ENCODE measurements at places on chromosomes 2 and 18.

- DNase-seq: no peak
Observed at GRCh38 chr2:175871331-175872004, 130.6 kb downstream of the LNPK start.

DNA sequence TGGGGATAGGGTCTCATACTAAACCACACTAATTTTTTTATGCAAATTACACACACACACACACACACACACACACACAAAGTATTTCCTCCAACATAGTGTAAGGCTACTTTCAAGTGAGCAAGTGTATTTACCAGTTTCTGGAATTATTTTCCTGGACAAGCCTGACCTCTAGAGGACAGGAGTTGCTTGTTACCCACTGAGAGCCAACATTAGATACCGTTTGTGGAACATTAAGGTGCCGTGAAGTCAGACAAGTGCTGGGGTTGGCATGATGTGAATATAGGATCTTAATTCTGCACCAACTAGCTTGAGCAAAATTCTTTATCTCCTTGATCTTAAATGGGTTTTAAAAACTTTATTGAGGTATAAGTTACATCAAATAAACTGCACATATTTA, 39.3 kb upstream of the SERPINB2 start:
- no peak for DNase-seq

GRCh38 chr2:40160751-40161218, 291.1 kb downstream of the SLC8A1 start:
- no peak for DNase-seq

DNA sequence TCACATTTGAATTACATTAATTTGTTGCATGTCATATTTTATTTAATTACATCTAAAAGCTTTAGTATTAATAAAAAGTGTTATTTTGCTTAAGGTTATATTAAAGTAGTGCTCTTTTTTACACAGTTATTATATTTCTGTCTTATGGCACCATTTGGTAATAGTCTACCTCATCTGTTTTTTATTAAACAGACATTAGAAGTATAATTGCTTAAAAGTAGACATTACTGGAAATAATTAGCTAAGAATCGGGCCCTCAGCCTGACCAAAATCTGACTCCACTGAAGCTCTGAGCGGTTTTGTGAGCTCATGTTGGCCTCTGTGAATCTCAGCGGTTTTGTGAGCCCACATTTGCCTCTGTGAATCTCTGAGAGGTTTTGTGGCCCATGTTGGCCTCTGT, 102.5 kb upstream of the SNTG2 start:
- no peak for DNase-seq

DNA sequence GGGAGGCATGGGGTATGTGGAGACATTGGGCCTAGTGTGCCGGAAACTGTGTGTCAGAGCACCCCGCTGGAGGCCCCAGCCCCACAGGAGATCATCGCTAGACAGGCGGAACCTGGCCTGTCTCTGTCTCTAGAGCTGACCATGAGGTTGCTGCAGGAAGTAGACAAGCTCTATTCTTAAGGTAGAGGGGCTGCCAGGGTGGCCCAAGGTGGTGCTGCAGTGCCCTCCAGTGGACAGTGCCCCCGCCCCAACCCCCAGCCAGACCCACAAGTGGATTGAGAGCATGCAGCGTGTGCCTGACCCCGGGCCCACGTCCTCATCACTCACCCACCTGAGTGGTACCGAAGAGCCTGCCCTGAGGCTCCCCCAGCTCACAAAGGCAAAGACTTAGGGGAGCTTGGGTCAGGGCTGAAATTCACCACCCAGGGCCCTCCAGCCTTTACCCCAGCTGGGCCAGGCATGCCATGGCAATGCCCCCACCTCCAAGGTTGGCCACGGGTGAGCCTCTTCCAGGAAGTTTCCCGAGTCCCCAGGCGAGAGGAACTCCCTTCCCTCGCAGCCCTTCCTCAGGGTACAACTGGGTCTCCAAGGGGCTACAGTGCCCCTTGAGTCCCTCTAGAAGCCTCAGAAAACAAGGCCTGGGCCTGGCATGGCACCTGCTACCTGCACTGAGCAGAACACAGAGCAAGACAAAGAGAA, 155.0 kb downstream of the TTC32 start:
- DNase-seq: no peak

- DNase-seq: no peak
Observed at GRCh38 chr2:64424416-64424987, 29.5 kb upstream of the LGALSL start.

DNA sequence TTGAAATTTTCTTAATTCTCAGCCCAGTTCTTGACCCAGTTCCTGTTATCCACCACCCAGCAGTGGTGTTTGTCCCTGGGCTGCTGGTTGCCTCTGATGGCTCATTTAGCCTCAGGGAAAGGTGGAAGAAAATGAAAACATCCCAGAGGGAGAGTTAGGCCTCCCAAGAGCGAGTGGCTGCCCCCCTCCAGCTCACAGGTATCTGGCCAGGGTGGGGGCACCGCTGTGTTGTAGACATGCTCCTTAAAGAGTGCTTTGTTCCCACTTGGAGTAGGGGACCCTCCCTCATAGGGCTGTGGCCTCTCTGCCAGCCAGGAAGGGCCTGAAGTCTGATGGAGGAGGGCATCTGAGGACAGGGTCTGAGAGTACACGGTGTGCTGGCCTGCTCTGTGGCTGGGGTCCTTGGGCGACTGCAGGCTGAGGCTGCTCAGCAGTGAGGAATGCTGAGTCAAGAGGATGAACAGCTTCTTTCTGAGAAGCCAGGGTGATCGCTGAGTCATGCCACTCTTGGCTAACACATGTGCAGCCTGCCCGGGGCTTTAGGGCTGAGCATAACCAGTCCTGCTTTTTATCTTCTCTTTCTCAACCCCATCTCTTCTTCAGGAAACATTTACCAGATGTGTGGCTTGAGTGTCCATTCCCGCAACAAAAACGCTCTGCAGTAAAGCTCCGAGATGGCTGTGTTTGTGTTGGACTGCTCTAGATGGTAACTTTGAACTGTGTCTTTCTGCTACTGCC, 72.3 kb downstream of the IL1R2 start:
- DNase-seq: no peak

DNA sequence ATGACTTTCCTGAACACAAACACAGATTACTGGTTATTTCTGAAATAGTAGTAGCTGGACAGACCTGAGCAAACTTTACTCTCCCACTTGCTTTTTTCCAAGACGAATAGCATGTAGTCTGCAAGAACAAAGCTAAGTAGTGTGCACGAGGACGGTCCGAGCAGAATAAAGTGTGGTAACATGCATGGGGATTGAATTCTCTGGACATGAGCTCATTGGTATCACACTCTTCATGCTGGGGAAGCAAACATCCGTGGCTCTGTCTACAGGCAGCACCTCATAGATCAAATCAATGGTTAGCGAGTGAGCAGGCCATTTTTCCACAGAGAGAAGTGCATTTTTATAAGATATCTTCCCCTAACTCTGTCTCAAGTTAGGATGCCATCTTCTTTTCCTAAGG, 164.8 kb upstream of the STK17B start:
- DNase-seq: no peak

GRCh38 chr2:241390301-241391206, 34.5 kb downstream of the FARP2 start:
- no peak for DNase-seq

DNA sequence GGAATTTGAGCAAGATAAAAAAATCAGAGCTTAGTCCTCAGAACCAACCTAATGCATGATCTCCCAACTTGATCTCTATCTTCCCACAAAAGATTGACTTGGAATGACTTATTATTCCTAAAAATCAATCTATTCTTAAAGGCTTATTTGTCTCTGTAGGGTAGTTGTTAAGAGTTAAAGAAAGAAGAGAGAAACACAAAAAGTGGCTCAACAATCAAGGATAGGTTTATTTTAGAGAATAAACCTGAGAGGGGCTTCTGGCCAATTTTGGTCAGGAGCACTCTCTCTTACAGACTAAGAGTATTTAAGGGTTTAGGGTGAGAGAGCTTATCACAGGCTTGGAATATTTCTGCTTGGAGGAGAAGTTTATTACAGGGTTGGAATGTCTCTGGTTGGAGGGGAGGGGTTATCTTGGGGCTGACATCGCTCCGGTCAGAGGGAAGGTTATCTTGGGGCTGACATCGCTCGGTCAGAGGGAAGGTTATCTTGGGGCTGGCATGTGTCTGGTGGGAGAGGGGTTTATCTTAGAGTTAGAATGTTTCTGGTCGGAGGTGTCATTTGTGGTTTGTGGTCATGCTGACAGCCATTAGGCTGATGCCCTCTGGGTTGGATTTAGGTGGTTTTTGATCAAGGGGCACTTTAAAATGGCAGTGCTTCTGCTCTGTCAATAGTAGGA, 2.4 kb upstream of the MFF start:
- no peak for DNase-seq

GRCh38 chr2:173392731-173393130, 38.1 kb downstream of the CDCA7 start:
- DNase-seq: no peak

- DNase-seq: no peak
Observed at GRCh38 chr2:240362216-240362755, 73.2 kb upstream of the GPC1 start.

- DNase-seq: no peak
Observed at GRCh38 chr2:71133603-71134002, 3.2 kb downstream of the MPHOSPH10 start.

DNA sequence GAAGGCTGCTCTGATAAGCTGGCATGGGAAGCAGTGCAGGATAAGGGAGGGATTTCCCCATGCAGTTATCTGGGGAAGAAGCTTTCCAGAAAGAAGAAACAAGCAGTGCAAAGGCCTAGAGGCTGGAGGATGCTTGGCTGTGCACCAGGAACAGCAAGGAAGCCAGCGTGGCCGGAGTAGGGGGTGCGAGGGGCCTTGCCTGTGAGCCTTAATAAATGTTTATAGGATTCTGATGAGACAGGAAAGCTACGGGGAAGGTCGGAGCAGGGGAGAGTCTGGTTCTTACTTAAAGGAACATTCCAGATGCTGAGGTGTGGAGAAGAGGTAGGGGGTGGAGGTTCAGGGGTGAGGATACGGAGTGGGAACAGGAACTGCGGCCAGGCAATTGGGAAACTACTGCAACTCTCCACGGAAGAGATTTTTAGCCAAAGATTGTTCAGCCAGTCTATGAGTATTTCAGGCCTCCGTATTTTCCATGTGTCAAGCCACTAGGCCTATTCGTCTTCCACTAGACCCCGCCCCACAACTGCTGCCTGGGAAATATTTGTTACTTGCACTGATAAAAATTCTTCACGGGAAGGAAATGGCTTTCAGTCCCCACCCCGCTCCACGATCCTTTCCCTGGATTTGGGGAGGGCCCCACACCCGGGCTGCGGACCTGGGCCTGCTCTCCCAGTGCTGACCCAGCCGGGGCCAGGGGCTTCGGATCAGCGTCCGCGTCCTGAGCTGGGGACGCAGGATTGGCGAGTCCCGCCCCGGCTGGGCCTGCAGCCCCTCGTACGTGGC, 516 bp downstream of the EIF2AK2 start:
- DNase-seq: peak; percentile 57

DNA sequence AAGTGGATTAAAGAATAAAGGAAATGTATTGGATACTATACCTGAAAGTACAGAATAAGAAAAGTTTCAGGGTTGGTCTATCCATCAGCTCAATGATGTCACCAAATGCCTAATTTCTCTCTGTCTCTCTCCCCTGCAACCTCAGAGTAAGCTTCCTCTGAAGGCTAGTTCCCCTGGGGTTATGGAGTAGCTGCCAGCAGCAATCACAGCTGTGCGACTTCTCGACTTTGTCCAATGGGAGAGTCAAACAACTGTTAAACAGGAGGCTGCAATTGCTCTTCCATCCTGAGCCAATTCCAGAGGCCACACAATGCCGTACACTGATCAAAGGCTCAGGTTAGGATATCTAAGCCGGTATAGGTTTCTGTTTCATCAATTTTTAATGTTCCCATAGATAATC, 95.3 kb upstream of the FANCL start:
- DNase-seq: no peak

DNA sequence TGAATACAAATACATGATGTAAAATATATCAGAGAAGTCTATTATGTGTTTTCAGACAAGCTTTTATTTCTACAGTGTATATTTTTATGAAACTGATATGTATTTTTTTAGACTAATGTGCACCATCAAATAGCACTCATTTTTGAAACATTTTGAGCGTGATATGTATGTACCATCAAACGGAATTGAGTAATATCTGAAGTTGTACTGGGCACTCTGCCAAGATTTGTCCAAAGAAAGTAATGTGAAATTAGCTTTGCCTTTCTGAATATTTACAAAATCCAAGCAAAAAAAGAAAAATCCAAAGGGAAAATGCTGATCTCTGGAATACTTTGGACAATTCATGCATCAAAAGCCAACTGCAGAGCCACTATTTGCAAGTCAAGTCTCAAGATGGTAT, 972.0 kb downstream of the DPP10 start:
- no peak for DNase-seq

DNA sequence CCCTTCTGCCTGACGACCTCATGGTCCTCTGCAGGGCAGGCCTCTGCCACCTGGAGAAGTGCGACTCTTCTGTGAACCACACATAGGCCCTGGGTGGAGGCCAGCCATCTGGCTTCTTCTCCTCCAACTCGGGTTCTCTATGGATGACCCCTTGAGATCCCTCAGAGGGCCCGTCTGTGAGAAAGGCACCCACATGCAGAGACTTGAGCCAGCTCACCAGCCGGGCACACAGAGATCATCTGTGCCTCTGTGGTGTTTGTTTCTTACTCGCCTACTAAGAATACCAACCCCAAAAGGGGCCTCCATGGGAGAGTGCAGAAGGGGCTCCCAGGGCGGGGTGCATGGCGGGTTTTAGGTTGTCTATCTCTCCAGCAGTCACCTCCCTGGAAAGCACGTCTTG, 176.5 kb upstream of the SALL3 start:
- DNase-seq: no peak

DNA sequence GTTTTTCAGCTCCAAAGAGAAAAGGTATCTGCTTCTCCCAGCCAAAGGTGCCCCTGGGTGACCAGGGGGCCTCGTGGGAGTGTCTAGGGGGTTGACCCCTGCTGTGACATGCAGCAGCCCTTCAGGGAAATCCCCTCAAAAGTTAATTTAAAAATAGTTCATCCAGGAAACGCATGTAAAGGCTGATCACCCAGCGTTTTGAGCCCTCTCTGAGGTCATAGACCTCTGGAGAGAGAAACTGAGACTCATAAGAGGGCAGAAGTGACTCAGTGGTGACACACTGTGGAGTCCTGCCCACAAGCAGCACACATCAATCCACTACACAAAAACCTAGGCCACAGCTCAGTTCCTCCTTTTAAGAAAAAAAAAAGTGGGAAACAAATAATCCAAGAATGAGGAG, 11.9 kb downstream of the GAL3ST2 start:
- DNase-seq: peak; percentile 43

- DNase-seq: no peak
Observed at GRCh38 chr18:23617412-23618014, 31.2 kb upstream of the NPC1 start.

DNA sequence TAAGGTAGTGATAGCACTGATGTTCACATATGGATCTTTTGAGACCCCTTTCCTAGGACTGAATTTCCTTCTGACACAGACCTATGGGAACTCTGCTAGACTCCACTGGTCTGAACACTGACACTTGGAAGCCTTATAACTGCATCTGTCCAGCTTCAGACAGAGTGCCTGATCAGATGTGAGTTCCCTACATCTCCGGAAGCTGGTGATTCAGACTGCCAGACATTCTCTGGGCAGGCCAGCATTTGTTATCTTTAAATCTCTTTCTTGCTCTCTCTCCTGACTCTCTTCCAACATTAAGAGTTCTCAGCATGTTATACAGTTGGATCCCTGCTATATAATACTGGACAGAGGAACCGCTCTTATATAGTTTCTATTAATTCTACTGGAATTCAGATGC, 408.5 kb downstream of the ZEB2 start:
- no peak for DNase-seq

GRCh38 chr2:32836933-32837332, 109.8 kb upstream of the LTBP1 start:
- DNase-seq: no peak

Data from activated naive CD4-positive, alpha-beta T cell treated with anti-CD3 and anti-CD28 coated beads, Interleukin-2, amount 50 U/mL, for 72 hours (primary cell).